Foreskin keratinocyte (primary cell): ENCODE measurements at places on chromosomes 2 and 18. TPM values are rescaled to one million over a fixed set of nuclear protein-coding genes. Genes with fewer than 3 reads are reported as not detected.

The SH2D6 gene
- 0.11 and 0.13 TPM in 2 replicates for polyA plus RNA-seq

The TLX2 gene
- 0.04 TPM in 1 of 2 replicates, not detected in the other for polyA plus RNA-seq

The TWIST2 gene
- 32.5 and 34.4 TPM in 2 replicates for polyA plus RNA-seq

The LOXHD1 gene
- not detected in 2 replicates for polyA plus RNA-seq

The COLEC12 gene
- not detected in 2 replicates for polyA plus RNA-seq

The PFN4 gene
- 0.25 and 0.45 TPM in 2 replicates for polyA plus RNA-seq

The RAX gene
- not detected in 2 replicates for polyA plus RNA-seq

The MAP2 gene
- 3.1 and 3.6 TPM in 2 replicates for polyA plus RNA-seq

The CPO gene
- polyA plus RNA-seq: not detected in 2 replicates

The IL1B gene
- polyA plus RNA-seq: 69.6 and 88.5 TPM in 2 replicates

The ASXL3 gene
- polyA plus RNA-seq: not detected in 2 replicates

The PROM2 gene
- 25.4 and 26.6 TPM in 2 replicates for polyA plus RNA-seq

The ANKRD30BL gene
- polyA plus RNA-seq: not detected in 2 replicates

The CENPA gene
- polyA plus RNA-seq: 28.2 and 37.2 TPM in 2 replicates

The RESP18 gene
- not detected in 2 replicates for polyA plus RNA-seq

The TANC1 gene
- polyA plus RNA-seq: 6.2 and 7.4 TPM in 2 replicates

The RELCH gene
- polyA plus RNA-seq: 3.6 and 4.6 TPM in 2 replicates

The SLC16A14 gene
- 0.47 and 0.90 TPM in 2 replicates for polyA plus RNA-seq

The DNAH6 gene
- 0.02 and 0.07 TPM in 2 replicates for polyA plus RNA-seq

The RNF152 gene
- 2.1 TPM in 2 replicates for polyA plus RNA-seq

The NCK2 gene
- 32.0 and 44.1 TPM in 2 replicates for polyA plus RNA-seq

The HAT1 gene
- polyA plus RNA-seq: 56.5 and 72.8 TPM in 2 replicates

The GKN2 gene
- not detected in 2 replicates for polyA plus RNA-seq

The SCN7A gene
- 0.01 and 0.02 TPM in 2 replicates for polyA plus RNA-seq

The ZNF512 gene
- 6.7 and 7.7 TPM in 2 replicates for polyA plus RNA-seq

The REG1B gene
- not detected in 2 replicates for polyA plus RNA-seq

The SIX3 gene
- not detected in 2 replicates for polyA plus RNA-seq

The HTRA2 gene
- 39.8 and 40.3 TPM in 2 replicates for polyA plus RNA-seq

The CRYGD gene
- not detected in 2 replicates for polyA plus RNA-seq

The TMEFF2 gene
- not detected in 2 replicates for polyA plus RNA-seq

The REG3A gene
- polyA plus RNA-seq: not detected in 2 replicates

The CCDC138 gene
- polyA plus RNA-seq: 2.8 and 3.7 TPM in 2 replicates

The EN1 gene
- 0.85 TPM in 1 of 2 replicates, not detected in the other for polyA plus RNA-seq

The ADAM23 gene
- polyA plus RNA-seq: 0.11 and 0.27 TPM in 2 replicates

The ALPG gene
- not detected in 2 replicates for polyA plus RNA-seq

The PHOSPHO2 gene
- 1.0 and 2.0 TPM in 2 replicates for polyA plus RNA-seq

The KLF7 gene
- 6.3 and 6.7 TPM in 2 replicates for polyA plus RNA-seq

The CDH19 gene
- polyA plus RNA-seq: not detected in 2 replicates

The C2orf92 gene
- 0.24 and 0.40 TPM in 2 replicates for polyA plus RNA-seq

The LRATD1 gene
- 4.9 and 5.1 TPM in 2 replicates for polyA plus RNA-seq

The TBR1 gene
- polyA plus RNA-seq: not detected in 2 replicates

The DOK6 gene
- polyA plus RNA-seq: not detected in 2 replicates

The MYO3B gene
- polyA plus RNA-seq: 0.54 and 0.75 TPM in 2 replicates

The AOX1 gene
- polyA plus RNA-seq: 2.6 and 5.3 TPM in 2 replicates

The IHH gene
- polyA plus RNA-seq: 0.04 TPM in 1 of 2 replicates, not detected in the other

The DQX1 gene
- 2.2 and 3.1 TPM in 2 replicates for polyA plus RNA-seq

The L3MBTL4 gene
- 0.20 and 0.26 TPM in 2 replicates for polyA plus RNA-seq

The BUB1 gene
- polyA plus RNA-seq: 13.8 and 21.0 TPM in 2 replicates

The SERPINB4 gene
- 0.07 TPM in 1 of 2 replicates, not detected in the other for polyA plus RNA-seq

The KCNIP3 gene
- polyA plus RNA-seq: 7.1 and 9.2 TPM in 2 replicates

The ACOXL gene
- 0.19 and 0.49 TPM in 2 replicates for polyA plus RNA-seq

The FARP2 gene
- polyA plus RNA-seq: 8.6 and 8.7 TPM in 2 replicates

The IL36RN gene
- polyA plus RNA-seq: 0.50 and 0.60 TPM in 2 replicates

The TUBA4B gene
- polyA plus RNA-seq: 0.07 TPM in 1 of 2 replicates, not detected in the other

The CCDC88A gene
- polyA plus RNA-seq: 9.7 and 9.9 TPM in 2 replicates

The SLC5A7 gene
- polyA plus RNA-seq: not detected in 2 replicates
